ENCODE measurements at places on chromosomes 2 and 18. TPM values are rescaled to one million over a fixed set of nuclear protein-coding genes. Genes with fewer than 3 reads are reported as not detected.

DNA sequence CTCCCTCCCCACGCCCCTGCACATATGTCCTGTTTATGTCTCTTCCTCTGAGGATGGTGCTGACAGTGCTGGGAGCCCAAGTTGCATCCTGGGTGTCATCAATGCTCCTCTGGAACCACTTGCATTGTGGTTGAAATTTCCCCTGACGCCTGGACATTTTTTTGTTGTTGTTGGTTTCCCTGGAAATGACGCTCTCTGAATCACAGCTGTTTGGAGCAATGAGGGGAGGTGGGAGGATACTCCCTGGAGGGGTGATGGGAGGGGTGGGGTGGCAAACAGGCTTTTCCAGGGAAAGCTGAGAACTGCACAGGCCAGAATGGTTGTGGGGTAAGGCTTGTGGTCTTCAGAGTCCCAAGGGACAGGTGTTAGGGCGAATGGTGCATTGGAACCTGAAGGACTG, 29.6 kb downstream of the CELF4 start:
- DNase-seq, result peak; percentile 13

GRCh38 chr2:139031722-139032121, 251.5 kb upstream of the NXPH2 start:
- DNase-seq, result peak; percentile 36

- no peak for DNase-seq
These were observed 434.5 kb downstream of the BCL11A start for GRCh38 chr2:60118917-60119316.

DNA sequence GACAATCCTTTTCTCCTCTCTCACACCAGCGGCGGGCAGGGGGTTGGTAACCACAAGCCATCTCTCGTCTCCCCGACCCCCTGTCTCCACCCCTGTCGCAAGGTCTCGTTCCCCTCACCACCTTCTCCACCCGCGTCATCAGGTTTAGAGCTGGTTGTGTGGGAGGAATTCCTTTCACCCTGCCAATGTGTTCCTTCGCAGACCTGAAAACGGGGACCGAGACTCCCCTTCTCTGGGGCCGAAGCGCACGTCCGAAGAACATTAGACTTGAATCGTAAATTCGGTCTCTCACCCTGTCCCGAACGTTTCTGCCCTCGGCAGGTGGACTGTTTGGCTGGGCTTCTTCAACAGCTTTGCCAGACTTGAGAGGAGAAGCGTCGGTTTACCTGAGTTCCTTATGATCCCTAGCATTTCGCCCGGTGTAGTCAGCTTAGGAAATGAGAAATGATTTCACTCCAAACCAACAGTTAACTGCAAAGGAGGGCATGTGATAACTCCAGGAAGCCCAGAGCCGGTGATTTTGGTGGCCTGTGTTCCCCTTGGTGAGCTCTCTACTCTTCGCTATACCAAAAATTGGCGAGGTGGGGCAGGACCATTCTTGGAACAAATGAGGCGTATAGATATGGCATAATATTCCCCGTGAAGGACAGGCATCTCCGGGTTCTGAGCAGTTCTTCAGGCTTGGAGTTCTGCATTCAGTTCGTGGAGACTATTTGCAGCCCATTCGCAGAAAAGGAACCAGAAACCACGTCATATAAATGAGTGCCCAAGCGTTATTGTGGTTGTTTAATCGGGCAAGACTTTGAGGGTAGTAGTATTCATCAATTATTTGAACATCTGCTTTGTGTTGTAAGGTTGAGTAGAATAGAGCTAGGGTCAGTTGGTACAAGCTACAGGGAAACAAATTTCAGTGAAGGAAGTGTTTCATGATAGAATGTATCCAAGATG, 694 bp downstream of the CFAP36 start:
- peak; percentile 46 for DNase-seq

- peak; percentile 83 for DNase-seq
These were observed 1.1 kb downstream of the IL1F10 start for GRCh38 chr2:113068706-113069485.

Gene NDC80
- total RNA-seq, result 15.3 TPM

Gene PCARE
- total RNA-seq, result not detected

Gene POTEC
- total RNA-seq, result not detected
